ENCODE measurements at places on chromosomes 12 and 14.

- no peak for DNase-seq
These were observed 383.0 kb downstream of the LRIG3 start for GRCh38 chr12:58537278-58537677.

GRCh38 chr14:96745500-96746051 lies 51.6 kb upstream of the VRK1 start:
- no peak for DNase-seq

GRCh38 chr14:21302013-21302835 lies 22.3 kb downstream of the RPGRIP1 start:
- no peak for DNase-seq

- DNase-seq = no peak
These were observed 240.5 kb upstream of the DAAM1 start for GRCh38 chr14:58947814-58948445.

- DNase-seq = no peak
These were observed 62.2 kb downstream of the TSPAN11 start for GRCh38 chr12:30988646-30989286.

GRCh38 chr14:76169776-76170175 lies 18.1 kb downstream of the GPATCH2L start:
- DNase-seq = no peak

- DNase-seq = no peak
These were observed 65.4 kb downstream of the FGD6 start for GRCh38 chr12:95151821-95152220.

DNA sequence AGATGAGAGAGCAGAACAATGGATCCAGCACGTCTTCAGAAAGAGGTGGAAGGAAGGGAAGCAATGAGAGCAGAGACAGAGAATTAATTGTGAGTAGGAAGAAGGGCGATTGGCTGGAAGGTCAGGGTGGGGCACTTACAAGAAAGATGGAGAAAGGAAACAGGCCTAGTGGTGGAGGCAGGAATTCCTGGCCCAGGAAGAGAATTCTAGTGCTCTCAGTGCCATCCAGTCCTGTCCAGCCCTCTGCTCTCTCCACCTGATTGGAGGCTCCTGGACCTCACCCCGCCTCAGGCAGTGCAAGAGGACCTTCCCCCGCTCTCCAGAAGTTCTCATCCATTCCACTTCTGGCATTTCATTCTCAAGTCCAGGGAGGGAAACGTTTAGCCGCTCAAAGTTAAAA lies 43.0 kb downstream of the NGB start:
- DNase-seq = no peak

DNA sequence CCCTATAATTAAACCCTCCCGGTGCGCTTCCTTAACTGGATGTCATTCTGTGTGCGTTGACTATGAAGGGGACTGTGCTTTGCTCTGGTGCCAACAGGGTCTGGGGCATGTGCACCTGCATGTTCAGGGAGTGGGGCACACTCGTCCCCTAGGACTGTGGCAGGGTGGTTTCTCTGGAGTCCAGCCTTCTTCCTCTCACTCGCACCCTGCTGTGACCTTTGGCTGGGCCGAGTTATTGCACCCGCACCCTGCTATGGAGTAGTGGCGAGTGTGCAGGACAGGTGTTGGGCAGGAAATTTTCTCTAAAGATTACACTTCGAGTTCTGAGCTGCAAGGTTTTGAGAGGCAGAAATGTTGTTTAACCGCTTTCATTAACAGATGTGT lies 138.9 kb downstream of the PLXNC1 start:
- no peak for DNase-seq

DNA sequence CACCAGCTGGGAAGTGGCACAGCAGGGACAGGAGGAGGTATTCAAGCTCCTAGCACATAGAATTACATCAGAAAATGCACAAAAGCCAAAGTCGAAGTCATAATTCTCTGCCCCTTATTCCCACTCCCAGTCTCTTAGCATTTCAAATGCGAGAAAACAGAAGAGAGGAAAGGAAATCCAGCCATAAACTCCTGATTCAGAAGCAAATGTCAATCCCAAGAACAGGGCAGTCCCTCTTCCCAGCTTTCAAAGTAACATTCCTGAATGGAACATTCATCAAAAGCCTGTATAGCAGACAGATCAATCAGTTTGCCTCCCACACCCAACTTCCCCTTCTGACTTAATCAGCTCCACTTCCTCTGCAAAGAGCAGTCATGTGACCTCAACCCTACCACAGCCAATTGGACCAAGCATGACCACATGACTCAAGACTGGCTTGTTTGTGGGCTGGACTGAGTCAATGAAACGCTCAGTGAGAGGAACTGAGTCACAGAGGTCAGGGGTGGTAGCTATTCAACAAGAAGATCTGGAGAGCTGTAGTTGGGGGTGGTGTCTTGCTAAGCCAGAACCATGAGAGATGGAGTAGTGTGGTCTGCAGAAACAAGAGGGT lies 41.4 kb upstream of the TUNAR start:
- DNase-seq = peak; percentile 4

DNA sequence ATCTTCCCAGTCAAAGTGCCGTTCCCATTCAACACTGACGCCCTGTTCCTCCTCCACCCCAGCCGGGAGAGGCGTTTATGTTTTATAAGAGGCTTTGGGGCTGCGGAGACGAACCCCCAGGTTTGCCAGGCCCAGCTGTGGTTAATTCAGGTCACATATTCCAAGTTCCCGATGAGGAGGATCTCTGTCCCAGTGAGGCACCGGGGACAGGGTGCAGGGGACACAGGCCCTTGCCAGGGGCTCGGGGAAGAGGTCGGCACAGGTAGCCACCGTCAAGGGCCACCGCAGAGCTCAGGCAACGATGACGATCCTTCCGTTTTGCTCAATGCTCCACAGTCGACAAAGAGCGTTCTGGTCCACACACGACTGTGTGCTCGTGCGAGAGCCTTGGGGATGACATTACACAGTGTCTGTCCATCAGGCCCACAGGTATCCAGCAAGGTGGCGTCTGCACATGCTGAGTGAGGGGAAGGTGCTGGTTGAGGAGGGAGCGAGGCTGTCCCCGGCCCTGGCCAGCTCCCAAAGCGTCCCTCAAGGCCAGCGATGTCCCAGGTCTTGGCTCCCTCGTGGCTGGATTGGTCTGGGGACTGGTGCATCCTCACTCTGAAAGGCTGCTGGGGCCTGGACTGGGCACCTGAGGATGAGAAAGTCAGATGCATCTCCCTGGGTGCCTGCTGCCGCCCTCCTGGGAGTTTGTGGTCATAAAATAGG lies 189.2 kb upstream of the C14orf180 start:
- no peak for DNase-seq

DNA sequence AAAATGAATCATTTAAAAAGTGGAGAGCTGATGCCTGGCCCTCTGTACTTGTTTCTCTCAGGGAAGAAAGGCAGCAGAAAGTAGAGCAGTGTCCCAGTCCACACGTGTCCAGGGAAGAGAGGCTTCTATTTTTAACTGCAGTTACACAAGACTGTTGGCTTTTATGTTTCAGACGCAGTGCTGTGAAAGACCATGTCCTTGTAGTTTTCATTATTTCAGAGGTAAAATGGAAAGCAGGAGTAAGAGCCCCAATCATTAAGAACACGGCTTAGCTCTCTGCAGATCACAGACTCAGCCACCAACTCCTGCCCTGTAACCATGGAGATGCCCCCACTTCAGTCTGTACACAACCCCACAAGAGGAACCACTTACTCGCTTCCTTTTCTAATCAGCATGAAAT lies 336.3 kb downstream of the DAD1 start:
- no peak for DNase-seq

GRCh38 chr12:9776781-9777180 lies 16.1 kb upstream of the CD69 start:
- DNase-seq = no peak

- no peak for DNase-seq
These were observed 93.4 kb downstream of the GPR135 start for GRCh38 chr14:59371771-59372170.

GRCh38 chr12:119660076-119660475 lies 7.9 kb upstream of the PRKAB1 start:
- no peak for DNase-seq

DNA sequence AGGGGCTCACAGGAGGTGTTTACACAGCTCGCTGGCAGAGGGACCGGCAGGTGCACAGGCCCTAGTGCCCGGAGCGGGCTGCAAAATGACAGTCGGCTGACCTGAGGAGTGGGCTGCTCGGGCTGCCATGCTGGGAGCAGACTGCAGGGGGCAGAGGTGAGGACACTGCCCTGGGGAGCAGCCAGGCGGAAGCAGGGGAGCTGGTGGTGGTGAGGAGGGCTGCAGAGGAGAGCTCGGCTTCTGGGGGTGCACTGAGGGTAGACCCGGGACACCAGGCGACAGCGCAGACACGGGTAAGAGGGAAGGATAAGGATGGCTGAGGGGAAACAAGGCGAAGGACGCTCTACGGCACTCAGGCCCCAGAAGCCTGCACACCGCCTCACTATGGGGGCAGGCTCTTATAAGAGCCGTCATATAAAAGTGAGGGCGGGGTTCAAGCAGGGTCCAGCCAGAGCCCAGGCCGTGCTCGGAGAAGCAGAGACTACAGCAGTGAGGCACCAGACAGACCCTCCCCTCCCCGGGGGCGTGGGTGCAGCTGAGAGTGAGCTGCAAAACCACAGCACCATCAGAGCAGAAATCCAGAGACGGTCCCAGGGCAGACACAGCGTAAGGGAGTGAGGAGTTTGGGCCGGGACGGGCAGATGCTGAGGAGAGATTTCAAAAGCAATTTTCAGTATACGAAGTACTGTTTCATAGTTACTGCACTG lies 62.5 kb downstream of the CCDC88C start:
- DNase-seq = peak; percentile 39

DNA sequence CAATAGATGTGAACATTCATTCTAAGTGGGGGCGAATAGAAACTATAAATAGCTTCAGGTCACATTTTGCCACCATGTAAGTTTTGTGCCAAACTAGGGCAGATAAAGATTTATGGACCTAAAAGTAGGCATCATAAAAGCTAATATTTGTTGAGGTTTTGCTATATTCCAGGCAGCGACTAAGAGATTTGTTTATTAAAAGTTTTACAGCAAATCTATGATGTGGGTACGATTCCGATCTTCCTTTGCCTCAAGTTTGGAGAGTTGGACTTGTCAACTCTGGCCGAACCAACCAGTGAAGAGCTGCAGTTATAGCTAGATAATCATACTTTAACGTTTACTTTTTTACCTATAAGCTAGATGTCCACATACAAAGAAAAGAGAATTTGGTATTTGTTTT lies 1.6 kb downstream of the MAPK1IP1L start:
- no peak for DNase-seq

DNA sequence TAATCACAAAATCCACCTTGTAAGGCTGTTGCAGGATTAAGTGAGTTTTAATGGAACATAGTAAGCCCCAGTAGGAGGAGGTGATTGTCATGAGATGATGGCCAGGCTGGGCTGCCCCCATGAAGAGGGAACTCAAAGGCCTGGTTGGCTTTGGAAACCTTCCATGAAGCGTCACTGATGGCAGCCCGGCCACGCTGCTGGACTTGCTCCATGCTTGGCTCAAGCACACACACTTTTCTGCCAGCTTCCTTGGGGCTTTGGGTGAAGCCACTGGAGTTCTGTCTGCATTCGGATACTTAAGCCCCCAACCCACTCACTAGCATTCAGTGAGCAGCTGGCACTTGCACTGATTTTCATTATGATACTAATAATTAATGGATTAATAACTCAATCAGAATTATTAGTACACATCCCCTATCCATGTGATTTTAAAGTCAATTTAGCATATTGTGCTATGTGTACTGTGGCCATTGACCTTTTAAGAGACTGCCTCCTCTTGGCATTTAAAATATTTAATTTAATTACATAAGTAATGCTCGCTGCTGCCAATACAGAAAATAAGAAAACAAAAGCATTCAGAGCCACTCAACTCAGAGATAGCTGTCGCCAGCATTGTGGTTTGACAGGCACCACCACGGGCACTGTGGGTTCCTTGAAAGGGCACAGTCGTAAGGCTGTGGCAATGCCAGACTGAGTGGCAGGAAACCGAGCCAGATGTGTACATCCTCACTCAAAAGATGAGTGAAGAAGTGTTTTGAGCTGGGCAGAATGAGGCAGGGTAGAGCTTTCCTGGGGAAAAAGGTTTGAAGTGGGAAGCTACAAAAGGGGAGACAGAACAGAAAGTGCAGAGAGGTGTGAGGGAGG lies 15.9 kb downstream of the KRT85 start:
- no peak for DNase-seq

DNA sequence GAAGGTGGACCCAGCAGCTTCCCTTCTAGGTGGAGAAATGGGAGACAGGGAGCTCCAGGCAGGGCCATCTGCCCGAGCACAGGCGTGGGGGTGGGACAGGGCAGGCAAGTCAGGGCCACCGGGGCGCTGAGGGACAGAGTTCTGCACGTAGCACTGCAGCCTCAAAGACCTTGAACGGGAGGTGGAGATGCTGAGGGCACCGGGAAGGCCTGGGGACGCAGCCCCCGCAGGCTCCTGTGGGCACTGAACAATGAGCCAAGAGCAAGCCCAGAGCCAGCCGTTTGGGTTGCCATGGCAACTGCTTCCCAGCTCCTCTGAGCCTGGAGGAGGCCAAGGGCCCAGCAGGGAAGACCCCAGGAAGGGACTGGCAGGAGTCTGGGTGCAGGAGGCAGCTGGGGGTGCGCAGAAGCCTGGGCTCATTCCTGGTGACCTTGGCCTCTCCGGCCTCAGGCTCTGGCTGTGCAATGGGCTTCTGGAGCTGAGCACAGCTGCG lies 3.4 kb downstream of the LBHD2 start:
- no peak for DNase-seq

- no peak for DNase-seq
These were observed 57.3 kb downstream of the DAD1 start for GRCh38 chr14:22531451-22532344.

- DNase-seq = no peak
These were observed 20.5 kb downstream of the C14orf132 start for GRCh38 chr14:96059519-96060135.

GRCh38 chr14:85687456-85687855 lies 157.5 kb downstream of the FLRT2 start:
- no peak for DNase-seq

DNA sequence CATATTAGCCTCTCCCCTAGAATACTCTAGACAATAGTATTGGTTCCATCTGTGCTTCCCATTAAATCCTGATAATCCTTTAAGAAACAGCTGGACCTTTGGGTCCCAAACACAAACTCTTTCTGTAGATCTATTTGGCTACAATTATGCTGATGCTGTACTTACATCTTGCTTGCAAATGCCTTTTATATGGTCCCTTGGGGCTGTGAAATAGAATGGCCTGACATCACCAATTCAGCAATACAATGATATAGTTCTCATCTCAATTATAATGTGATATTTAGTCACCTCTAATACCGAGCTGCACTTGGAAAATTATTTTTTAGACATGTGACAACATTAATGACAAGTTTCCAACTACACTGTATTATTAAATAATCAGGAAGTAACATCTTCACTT lies 261.5 kb downstream of the SOX5 start:
- DNase-seq = no peak

- no peak for DNase-seq
These were observed 86.5 kb downstream of the SLC25A47 start for GRCh38 chr14:100409651-100410050.

Data from activated T-cell treated with anti-CD3 and anti-CD28 coated beads for 48 hours (primary cell).